8988T (cell line): ENCODE measurements at places on chromosomes 2 and 18.
A peak's percentile ranks its signal among the peaks of the same experiment; 100 is the strongest.

DNA sequence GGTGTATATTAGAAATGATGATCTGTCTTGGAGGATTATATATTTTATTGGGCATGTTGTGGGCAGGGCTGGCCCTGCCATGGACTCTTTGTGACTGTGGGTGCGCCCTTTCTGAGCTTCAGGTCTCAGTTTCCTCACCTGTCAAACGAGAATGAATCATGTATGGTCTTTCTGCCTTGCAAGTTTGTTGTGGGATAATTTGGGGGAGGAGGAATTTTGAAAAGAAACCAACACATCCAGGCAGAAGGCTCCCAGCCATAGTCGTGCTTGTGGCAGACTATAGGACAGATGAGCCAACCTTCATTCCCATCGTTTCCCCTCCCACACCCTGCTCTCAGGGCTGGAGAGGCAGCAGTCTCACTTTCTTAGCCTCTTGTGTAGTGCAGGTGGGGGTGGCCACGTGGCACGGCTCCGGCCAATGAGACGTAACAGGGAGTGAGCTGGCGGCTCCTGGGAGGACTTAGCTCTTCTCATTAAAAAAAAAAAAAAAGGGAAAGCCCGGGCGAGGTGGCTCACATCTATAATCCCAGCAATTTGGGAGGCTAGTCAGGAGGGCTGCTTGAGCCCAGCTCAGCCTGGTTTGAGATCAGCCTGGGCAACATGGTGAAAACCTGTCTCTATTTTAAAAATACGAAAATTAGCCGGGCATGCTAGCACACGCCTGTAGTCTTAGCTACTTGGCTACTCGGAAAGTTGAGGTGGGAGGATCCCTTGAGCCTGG lies 63.1 kb downstream of the RHOB start:
- DNase-seq: peak; percentile 49

GRCh38 chr18:12630136-12630535 lies 27.8 kb downstream of the SPIRE1 start:
- DNase-seq: no peak

- DNase-seq: no peak
Observed at GRCh38 chr2:157473581-157473980, 29.7 kb upstream of the CYTIP start.

GRCh38 chr2:231410293-231411004 lies 14.9 kb downstream of the B3GNT7 start:
- no peak for DNase-seq

DNA sequence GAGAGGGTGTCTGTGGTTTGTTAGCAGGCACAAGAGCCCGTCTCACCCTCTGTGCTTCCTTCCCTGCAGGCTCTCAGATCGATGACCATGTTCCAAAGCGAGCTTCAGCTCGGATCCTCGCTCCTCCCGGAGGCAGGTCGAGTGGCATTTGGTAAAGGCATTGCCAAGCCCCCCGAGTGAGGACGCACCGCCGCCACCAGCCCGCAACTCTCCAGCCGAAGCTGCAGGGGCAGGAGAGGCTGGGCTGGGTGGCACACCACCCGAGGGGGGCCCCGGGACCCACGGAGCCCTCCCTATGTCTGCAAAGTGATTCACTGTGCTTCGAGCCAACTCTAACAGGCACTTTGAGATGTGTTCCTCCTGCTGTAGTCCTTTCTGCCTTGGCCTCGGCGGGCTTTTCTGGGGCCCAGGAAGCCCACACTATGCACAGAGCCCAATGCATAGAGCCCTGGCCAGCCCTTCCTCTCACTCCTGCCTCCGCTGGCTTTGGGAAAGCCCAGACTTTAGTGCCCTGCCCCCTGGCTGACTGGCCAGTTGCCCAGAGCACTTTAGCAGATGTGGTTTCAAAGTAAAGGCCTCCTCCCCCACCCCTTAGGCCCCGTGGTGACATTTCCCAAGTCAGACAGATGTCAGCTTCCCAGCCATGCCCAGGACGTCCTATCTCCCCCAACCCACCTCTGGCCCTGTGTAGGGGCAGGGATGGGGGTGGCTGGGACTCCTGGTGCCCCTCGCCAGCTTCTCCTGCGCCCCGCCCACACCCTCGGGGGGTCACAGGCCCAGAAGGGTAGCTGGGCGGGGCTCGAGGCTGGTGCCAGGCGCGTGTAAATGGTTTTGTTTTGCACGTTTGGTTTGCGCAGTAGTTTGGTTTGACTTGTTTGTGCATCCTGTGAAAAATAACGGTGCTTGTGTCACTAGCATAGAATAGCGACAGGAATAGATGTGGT lies 23.3 kb upstream of the MAPRE3 start:
- DNase-seq: no peak

- DNase-seq: no peak
Observed at GRCh38 chr2:10706033-10706432, 15.4 kb upstream of the ATP6V1C2 start.

- DNase-seq: no peak
Observed at GRCh38 chr2:44389895-44390294, 28.1 kb downstream of the CAMKMT start.

DNA sequence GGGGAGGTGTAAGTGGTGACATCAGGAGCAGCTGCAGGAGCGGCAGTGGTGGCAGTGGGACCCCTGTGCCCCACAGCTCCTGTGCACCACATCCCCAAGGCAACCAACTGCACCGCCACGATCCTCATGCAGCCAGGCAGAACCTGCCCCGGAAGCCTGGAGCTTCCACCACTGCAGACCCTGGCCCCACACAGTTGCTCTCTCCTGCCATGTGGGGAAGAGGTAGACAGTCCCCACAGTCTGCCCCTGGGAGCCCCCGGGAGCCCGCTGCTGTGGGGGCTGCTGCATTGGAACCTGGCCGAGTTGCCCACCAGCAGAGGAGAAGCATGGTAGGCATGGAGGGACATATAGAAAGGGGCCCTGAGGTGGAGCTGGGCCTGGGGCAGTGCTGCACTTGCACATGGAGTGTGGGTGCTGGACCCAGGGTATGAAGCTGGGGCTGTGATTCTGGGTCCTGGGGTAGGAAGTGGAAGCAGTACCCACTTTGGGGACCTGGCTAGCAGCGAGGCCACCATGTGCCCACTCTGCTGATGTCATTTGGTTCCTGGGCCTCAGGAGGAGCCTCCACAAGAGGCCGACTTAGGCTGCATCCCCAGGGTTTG lies 623.3 kb upstream of the LRRTM4 start:
- no peak for DNase-seq

DNA sequence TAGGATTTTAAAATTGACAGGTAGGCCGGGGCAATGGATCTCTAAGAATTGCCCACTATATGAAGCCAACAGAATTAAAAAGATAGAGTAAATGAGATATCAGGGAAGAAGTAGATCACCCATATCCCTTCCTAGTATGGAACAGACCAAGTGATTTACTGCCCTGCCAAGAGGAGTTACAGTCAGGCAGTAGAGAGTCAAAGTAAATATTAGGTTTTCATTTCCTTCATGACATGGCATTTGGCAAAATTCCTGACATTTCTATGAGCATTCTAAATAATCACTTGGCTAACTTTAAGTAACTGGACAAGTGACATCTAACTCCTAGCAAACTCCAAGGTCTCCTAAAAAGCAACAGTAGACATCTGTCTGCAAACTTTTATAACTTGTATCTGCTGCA lies 33.5 kb downstream of the GALNT5 start:
- no peak for DNase-seq

GRCh38 chr2:101776172-101777043 lies 78.9 kb downstream of the MAP4K4 start:
- no peak for DNase-seq

GRCh38 chr2:84526562-84526961 lies 10.3 kb downstream of the DNAH6 start:
- DNase-seq: no peak

GRCh38 chr2:134359367-134360081 lies 105.7 kb downstream of the MGAT5 start:
- no peak for DNase-seq

GRCh38 chr18:46256078-46256477 lies 151.9 kb downstream of the HAUS1 start:
- no peak for DNase-seq

GRCh38 chr2:27082773-27083409 lies 3.7 kb upstream of the KHK start:
- no peak for DNase-seq

GRCh38 chr2:231399853-231400680 lies 4.6 kb downstream of the B3GNT7 start:
- peak; percentile 89 for DNase-seq

DNA sequence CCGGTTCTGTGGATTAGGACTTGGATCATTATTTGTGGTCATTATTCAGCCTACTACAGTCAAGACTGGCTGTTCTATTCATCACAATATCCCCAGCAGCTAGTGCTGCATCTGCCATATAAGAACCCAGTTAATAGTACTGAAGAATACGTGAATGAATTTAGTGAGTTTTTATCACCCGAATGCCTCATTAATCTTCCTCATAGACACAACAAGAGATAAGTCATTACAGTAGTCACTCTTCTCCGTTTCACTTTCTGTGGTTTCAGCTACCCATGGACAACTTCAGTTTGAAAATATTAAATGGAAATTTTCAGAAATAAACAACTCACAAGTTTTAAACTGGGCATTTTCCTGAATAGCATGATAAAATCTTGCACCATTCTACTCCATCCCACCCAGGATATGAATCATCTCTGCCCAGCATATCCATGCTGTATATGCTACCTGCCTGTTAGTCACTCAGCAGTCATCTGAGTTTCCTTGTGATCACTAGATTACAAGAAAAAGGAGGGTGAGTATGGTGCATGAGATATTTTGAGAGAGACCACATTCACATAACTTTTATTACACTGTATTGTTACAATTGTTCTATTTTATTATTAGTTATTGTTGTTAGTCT lies 363.7 kb upstream of the CHAC2 start:
- no peak for DNase-seq

GRCh38 chr18:70394672-70395071 lies 105.8 kb downstream of the SOCS6 start:
- no peak for DNase-seq

DNA sequence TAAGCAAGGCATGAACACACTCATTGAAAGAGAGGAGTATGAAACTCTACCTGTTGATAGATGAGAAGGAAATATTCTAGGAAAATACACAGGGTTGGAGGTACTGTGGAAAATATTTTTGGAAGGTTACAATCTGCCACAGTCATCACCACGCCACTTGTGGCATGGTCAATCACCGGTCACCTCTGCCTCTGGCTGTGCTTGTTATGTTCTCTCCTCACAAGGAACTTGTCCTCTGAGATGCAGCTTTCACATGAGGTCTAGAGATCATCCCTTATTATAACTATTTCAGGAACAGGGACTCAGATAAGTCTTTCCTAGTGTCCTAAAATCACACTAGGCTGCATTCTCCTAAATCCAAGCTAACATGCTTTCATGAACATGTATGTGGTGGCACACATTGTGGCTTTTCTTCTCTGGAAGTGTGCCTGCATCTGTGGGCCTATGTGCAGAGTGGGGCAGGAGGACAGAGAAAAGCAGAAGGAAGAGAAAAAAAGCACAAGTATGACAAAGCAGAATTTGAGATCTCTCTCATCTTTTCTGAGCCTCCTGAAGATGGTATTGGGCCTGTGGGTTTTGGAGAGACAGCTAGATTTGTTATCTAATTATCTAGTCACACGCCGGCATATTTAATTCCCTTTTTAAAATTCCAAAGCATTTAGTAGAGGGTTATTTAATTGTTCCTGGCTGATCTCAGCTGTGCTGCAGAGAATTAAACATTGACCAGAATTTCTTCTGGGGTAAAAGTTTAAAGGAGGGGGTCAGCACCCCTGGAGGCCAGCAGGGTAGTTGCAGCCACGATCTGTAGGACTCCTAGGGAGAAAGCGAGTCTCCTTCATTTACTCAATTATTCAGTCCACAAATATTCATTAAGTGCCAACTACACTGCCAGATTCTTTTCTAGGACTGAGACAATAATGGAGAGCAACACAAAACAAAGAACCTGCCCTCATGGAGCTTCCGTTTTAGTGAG lies 294.6 kb downstream of the RDH14 start:
- no peak for DNase-seq

DNA sequence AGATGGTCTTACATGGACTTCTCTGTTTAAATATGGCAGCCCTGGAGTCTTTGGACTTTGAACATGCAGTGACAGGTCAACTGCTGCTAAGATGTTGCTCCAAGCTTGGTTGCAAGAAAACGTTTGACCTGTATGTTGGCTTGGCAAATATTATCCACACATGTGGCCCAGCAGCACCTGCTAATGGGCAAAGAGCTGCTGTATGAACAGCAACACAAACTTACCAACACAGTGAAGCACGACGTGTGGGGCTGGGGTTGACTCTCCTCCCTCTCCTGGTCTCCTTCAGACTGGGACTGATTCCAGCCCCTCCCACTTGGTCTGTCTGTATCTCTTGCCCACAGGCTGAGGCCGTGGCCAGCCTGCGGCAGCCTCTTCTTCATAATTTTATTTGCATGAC lies 3.8 kb downstream of the KCNE4 start:
- no peak for DNase-seq

DNA sequence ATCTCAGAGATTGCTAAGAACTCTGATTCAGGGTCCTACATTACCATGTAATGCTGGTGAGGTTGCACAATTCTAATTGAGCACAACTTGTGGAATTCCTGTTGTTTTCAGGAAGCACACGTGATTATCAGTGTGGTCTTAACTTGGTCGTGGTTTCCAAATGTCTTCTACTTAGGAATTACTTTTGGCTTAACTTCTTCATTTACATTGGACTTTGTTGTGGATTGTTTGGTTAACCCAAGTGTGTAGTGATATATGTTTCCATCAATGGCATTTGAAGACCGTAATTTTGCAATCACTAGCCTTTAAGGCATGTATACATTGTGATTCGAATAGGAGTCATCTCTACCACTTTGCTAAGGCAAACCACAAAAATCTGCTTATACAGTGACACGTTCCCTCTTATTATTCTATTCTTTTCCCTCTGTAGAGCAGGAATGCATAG lies 373.3 kb downstream of the IRS1 start:
- no peak for DNase-seq

- DNase-seq: no peak
Observed at GRCh38 chr2:196086517-196087368, 18.1 kb upstream of the DNAH7 start.

DNA sequence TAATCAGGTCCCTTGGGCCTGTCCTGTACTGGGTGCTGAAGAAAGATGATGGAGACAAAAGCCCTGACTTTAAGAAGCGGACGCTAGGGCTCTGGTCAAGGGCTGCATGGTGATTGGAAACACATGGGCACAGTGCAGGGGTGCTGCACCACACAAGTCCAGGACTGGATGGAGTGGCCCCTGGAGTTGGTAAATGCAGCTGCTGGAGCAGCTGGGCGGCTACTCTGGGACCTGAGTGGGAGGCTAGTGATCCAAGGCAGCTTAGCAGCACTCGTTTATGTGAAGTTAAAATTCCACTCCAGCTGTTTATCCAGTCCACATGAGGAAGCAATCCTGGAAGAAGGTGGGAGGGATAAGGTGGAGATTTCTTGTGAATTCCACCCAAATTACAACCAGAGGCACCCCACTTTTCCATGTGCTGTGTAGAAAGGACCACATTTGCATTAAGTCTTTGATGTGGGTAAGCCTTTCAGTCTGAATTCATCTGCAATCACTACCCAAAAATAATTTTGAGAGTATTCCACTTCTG lies 24.9 kb downstream of the MERTK start:
- no peak for DNase-seq

- DNase-seq: no peak
Observed at GRCh38 chr2:19205983-19206533, 152.4 kb downstream of the OSR1 start.
